ENCODE measurements at places on chromosomes 16 and 17.

DNA sequence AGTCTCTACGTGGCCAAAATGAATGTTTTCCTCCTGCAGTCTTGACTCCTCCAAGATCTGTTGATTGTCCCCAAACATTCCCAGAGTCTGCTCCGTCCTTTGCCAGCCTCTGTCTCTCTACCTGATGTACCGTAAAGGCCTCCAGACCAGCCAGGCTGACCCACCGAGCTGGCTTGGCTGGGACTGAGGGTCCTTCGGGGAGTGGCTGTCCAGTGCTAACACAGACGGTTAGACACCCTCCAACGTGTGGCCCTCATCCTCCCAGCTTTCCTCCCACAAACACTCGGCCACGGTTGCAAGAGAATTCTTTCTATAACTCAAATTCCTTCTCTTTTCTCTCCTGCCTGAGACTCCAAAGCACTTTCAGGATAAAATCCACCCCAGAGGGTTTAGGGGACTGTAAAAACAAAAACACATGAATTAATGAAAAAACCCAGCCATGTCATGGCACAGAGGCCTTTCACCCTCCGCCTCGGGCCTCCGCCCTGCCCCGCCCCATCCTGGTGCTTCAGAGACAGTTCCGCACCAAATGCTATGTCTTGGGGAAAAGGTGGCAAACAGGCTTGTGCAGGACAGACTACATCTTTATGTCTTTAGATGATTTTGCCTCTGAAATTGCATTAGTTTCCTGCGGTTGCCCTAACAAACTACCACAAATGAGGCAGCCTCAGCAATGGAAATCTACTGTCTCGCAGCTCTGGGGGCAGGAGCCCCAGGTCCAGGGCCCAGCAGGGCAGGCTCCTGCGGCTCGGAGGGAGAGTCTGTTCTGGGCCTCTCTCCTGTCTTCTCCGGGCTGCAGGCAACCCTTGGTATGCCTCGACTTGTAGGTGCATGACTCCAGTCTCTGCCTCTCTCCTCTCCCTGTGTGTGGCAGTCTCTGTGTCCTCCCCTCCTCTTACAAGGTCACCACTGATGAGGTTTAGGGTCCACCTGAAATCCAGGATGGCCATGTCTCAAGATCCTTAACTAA is 72.5 kb upstream of the CBX4 start:
- DNase-seq, result no peak

GRCh38 chr17:3433741-3434140 is at the start of gene OR1E2:
OR1E2 (minus strand) TSS chr17:3433841; CDS start chr17:3433841, 0 bp downstream.
- DNase-seq, result no peak

- peak; percentile 41 for DNase-seq
These were observed 114.7 kb downstream of the BCAS3 start for GRCh38 chr17:60792250-60792898.

GRCh38 chr17:49404906-49405305 is 9.8 kb downstream of the PHB1 start:
- DNase-seq, result no peak

- peak; percentile 100 for DNase-seq
These were observed 3.6 kb upstream of the HROB start for GRCh38 chr17:44137891-44138709.

DNA sequence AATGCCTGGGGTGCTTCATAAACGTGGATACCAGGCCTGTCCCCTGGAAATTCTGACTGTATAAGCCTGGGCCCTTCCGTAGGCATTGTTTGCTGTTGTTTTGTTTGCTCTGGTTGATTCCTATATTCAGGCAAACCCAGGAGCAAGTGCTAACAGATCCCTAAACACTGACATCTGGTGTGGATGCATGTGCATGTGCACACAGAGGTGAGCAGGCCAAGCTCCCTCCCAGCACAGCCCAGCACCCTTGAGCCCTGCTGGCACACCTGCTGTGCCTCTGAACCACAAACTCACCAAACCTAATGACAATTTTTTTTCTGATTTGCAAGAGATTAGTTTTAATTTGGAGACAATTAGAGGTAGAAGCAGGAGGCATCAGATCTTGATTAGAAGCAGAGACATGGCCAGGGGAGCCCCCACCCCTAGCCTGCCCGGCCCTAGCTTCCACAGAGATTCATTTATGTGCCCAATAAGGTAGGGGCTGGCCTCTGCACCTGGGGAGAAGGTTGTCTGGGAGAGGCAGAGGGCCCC is 40.4 kb downstream of the TMEM132E start:
- no peak for DNase-seq

DNA sequence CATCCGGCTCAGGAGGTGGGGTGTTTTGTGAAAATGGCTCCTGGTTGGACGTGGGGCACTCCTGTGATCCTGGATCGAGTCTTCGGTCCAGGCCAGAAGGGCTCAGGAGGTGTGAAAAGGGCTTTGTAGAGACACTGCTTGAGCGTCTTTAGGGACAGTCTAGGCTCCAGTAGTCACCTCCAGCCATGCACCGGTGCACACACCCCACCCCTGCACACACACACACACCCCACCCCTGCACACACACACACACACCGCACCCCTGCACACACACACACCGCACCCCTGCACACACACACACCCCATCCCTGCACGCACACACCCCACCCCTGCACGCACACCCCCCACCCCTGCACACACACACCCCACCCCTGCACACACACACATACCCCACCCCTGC is 19.1 kb downstream of the CHMP1A start:
- DNase-seq, result no peak

- DNase-seq, result no peak
These were observed 134.7 kb downstream of the KCNJ12 start for GRCh38 chr17:21510686-21511362.

DNA sequence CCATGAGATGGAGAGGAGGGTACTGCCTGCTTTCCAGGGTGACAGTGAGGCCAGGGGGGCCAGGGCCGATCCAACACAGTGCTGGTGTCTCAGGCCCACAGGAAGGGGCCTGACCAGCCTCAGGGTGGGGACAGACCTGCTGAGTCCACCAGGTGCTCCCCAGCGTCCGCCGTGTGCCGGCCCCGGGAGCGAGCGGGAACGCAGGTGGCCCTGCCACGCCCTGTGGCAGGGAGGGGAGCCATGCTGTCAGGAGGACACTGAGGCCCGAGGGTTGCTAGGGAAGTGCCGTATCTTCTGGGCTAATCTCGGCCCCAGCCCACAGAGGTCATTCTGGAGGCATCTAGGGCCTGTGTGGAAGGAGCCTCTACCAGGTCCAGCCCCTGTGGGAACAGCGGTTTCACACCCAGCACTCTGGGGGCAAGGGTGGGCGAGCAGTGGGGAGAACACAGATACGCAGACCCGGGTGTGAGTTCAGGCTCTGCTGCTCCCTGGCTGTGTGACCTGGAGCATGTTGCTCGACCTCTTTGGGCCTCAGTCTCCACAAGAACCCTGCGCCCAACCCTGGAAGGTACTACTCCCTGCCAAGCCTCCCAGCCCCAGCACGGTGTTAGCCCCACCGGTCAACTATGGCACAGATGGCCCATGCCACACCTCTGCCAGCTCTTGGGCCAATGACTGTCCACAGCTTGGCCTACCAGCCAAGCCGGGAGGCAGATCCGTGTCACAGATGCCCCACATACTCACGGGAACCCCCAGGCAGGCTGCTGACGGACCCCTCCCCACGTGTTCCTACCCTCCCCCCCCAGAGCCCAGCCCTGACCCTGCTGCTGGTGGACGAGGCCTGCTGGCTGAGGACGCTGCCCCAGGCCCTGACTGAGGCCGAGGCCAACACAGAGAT is 43.9 kb upstream of the ZC3H18 start:
- no peak for DNase-seq

- DNase-seq, result no peak
These were observed 9.4 kb downstream of the TIGD7 start for GRCh38 chr16:3295783-3296182.

DNA sequence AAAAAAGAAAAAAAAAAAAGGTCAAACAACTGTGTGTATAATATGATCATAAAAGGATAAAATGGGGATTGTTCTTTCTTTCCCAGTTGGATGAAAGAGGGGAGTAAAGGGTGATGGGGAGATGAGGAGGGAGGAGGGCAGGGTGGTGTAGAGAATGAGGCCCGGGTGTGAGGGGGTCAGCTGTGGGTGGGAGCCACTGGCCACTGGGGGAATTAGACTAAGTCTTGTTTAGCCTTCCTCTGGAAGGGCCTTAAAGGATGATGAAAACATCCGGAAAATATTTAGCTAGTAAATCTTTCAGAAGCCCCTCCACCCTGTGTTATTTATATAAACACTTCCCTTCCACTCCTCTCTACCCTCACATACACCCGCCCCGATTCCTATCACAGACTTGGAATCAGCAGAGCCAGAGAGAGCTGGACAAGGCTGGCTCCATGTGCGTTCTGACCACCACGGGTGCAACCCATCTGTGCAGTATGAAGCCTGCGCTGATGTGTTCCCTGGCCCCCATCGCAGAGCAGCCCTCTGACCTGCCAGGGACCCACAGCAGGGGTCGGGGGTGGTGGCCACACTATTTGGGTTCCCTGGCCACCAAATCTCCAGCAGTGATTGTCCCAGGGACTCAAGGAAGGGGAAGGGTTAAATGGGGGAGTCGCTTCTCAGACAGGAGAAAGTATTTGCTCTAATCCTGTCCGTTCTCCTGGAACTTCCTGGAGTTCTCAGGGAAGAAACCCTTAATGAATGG is 72.7 kb downstream of the GAS7 start:
- peak; percentile 54 for DNase-seq

- peak; percentile 69 for DNase-seq
These were observed 562 bp downstream of the USP31 start for GRCh38 chr16:23148513-23149266.

DNA sequence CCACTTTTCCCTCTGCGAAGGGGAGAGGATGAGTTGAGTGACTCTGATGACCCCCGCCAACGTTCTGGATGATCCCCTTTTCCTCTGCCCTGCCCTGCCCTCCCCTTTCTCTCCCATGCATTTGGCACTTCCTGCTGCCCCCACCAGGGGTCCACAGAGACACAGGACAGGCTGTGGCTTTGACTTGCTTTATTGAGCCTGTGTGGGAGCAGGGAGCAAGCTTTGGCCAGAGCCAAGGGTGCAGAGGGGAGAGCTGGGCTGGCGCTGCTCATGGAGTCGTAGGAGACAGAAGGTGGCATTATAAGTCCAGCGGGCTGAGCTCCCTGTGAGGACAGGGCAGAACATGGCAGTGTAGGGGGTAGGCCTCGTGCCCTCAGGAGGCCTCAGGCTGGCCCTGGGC is 1.6 kb downstream of the PPY start:
- peak; percentile 59 for DNase-seq

GRCh38 chr16:73028721-73029361 is 19.1 kb downstream of the ZFHX3 start:
- no peak for DNase-seq

GRCh38 chr17:1975573-1975972 is 49.6 kb downstream of the RTN4RL1 start:
- DNase-seq, result no peak

DNA sequence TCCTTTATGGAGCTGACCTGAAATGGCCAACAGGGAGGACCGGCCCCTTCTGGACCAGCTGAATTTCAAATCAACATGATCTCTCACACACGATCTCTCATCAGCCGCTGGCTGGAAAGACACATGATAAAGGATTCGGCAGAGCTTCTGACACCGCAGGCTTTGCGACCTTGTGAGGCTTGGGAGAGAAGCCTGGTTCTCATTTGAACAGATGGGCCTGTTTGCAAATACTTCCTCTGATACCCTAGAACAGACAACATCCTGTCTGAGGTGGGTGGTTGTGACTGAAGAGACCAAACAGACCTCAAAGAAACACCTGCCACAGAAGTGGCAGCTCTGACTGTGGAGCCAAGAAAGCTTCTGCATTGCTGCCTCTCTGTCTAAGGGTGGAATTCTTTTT is 77.9 kb upstream of the SDK2 start:
- DNase-seq, result no peak

GRCh38 chr16:71626018-71626857 is at the start of gene MARVELD3:
MARVELD3 (plus strand) TSS chr16:71626184; CDS start chr16:71626230, 46 bp downstream.
- peak; percentile 14 for DNase-seq

DNA sequence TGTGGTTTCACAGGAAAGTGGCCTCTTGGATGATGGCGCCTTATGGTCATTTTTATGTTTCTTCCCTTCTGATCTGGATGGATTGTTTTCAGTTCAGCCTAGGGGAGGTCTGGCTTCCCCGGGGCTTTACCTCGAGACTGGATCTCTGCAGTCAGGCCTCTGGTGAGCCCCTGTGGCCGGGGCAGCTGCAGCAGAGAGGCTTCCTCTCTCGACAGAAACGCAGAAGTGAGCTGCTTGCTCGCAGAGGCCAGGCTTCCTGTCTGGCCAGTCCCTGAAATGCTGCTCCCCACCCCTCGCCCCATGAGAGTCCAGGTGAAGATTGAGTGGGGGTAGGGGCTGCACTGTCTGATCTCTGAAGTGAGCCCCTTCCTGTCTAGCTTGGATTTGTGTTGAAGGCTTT is 44.0 kb downstream of the PLCG2 start:
- DNase-seq, result no peak

DNA sequence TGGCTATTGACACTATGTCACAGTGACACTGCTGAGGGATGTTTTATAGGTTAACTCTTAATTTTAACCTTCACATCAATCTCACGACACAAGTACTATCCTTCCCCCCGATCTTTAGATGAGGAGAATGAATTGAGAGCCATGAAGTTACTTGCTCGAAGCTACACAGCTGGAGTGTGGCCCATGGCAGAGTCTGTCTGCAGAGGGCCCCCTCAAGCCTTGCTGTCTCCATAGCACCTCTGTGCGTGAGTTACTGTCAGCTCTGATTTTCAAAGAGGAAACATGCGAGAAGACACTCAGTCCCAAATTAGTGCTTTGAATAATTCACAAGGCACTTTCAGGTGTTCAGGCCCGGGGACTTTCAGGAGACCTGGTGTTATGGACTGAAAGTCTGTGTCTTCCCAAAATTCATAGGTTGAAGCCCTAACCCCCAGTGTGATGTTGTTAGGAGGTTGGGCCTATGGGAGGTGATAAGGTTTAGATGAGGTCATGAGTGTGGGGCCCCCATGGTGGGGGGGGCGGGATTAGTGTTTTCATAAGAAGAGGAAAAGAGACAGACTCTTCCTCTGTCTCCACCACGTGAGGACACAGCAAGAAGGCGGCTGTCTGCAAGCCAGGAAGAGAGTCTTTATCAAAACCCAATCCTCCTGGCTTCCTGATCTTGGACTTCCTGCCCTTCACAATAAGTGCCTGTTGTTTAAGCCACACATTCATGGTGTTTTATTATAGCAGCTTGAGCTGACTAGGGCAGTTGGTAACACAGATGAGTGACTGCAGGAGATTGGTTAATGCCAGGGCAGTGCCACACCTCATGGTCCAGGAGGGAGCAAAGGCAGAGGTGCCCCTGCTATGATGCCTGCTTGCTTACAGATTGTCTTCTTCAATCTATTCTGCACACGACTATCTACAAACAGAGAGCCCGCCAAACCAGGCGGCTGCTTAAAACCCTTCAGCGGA is 281.8 kb downstream of the HAPSTR1 start:
- no peak for DNase-seq

DNA sequence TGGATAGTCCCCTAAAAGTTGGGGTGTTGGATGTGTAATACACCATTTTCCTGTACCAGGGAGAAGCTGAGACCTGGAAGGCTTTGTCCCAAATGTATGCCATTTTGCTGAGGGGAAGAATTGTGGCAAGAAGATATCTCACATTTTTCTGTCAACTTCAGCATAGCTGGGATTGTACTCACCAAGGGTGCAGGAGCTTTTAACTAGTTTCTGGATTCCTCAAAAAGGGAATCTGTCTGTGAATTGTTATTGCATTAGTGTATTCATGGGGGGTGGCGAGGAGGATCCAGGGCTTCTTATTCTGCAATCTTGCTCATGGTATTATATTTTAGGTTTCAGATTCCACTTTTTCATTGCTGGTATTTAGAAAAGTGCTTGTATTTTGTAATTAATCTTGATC is 208.2 kb upstream of the MYOCD start:
- DNase-seq, result peak; percentile 1

Data from GM23248 (cell line).